ENCODE measurements at places on chromosomes 7 and 10. TPM values are rescaled to one million over a fixed set of nuclear protein-coding genes. Genes with fewer than 3 reads are reported as not detected.

Gene VTI1A
- 25.4 TPM for polyA plus RNA-seq

Gene TEX47
- polyA plus RNA-seq: not detected

Gene SMNDC1
- 16.4 TPM for polyA plus RNA-seq

Gene TRIM50
- not detected for polyA plus RNA-seq

Gene MYH16
- polyA plus RNA-seq: not detected

Gene ATP6V0E2
- polyA plus RNA-seq: 14.2 TPM

Measured in CD14-positive monocyte (primary cell).